ENCODE measurements at places on chromosomes 16 and 17. TPM values are rescaled to one million over a fixed set of nuclear protein-coding genes. Genes with fewer than 3 reads are reported as not detected.
A peak's percentile ranks its signal among the peaks of the same experiment; 100 is the strongest.

Gene PIRT
- not detected for polyA plus RNA-seq

Gene CCL13
- polyA plus RNA-seq: 3.7 TPM

GRCh38 chr17:71402661-71403141, 718.1 kb upstream of the SOX9 start:
- no peak for DNase-seq

- DNase-seq: no peak
These were observed 22.1 kb upstream of the IL21R start for GRCh38 chr16:27379919-27380318.

GRCh38 chr17:77676237-77676661, 282.3 kb upstream of the TNRC6C start:
- peak; percentile 63 for DNase-seq

GRCh38 chr16:49274591-49274990, 7.0 kb downstream of the CBLN1 start:
- DNase-seq: no peak

DNA sequence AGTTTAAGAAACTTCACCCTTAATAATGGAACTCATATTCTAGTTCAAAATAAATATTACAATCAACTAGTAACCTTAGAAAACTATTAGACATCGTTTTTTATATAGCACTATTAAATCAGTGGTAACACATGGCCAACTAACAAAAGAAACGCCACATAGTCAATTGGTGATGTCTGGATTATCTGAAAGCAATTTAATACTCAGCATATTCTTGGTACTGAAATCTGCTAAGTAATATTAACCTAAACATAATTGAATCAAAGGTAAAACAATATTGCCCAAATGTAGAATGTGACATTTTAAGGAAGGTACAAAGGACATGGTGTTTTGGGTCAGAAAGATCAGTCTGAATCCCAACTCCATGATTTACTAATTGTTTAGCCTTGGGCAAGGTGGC, 11.1 kb upstream of the RSL1D1 start:
- DNase-seq: no peak

DNA sequence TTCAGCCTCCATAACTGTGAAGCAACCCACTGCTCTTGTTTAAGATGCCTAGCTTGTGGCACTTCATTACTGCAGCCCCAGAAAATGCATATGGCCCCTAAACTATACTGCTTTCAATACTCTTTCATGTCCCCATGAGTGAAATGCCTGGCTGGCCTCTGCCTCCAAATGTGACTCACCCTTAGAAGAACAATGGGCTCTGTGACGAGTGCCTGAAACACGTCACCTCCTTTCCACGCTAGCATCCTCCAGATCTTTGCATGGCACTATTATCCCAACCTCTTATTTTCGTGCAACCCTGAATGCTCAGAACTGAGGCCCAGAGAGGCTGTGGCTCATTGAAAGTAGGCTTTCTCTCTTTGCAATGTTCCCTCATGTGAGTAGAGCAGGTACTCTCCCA, 233.1 kb downstream of the CBLN1 start:
- no peak for DNase-seq

GRCh38 chr17:27439342-27439741, 16.9 kb upstream of the KSR1 start:
- DNase-seq: no peak

GRCh38 chr17:80858301-80859001, 133.2 kb upstream of the CHMP6 start:
- no peak for DNase-seq
